Activated CD8-positive, alpha-beta memory T cell treated with anti-CD3 and anti-CD28 coated beads for 1 hour (primary cell): ENCODE measurements at places on chromosomes 6 and 20.

GRCh38 chr20:35988910-35989463 is 20.6 kb downstream of the CNBD2 start:
- no peak for DNase-seq

GRCh38 chr20:45254383-45255262 is at the start of gene SLPI:
SLPI (minus strand) TSS chr20:45254564; CDS start chr20:45254543, 21 bp downstream.
- no peak for DNase-seq

DNA sequence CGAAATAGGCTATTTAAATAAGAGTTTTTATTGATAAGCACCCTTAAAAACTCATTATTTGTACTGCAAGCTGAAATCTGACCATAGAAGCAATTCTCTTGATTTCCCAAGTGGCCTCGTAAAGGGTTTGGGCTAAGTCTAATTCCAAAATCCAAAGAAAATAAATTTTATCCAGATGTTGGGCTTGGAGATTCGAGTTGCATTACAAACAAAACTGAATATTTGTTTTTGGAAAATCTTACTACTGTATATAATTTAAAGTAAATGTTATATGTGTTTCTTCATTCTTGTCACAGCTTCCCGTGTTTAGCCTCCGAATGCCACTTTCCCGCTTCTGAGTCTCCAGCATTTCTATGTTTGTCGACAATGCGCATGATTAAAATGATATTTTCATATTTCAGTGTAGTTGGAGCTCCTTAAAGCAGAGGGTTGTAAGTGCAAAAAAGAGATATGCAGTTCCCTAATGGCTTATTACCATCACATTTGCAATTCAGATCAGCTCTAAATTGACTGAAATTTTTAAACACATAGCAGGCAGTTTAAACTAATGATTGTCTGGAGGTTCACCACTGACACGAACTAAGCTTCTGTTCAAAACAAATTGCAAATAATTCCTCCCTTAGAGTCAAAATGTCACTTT is 47.0 kb downstream of the PRL start:
- DNase-seq, result no peak

GRCh38 chr6:44820759-44821158 is 433.3 kb downstream of the CDC5L start:
- DNase-seq, result no peak

GRCh38 chr20:8095648-8096572 is 36.2 kb upstream of the PLCB1 start:
- DNase-seq, result no peak

DNA sequence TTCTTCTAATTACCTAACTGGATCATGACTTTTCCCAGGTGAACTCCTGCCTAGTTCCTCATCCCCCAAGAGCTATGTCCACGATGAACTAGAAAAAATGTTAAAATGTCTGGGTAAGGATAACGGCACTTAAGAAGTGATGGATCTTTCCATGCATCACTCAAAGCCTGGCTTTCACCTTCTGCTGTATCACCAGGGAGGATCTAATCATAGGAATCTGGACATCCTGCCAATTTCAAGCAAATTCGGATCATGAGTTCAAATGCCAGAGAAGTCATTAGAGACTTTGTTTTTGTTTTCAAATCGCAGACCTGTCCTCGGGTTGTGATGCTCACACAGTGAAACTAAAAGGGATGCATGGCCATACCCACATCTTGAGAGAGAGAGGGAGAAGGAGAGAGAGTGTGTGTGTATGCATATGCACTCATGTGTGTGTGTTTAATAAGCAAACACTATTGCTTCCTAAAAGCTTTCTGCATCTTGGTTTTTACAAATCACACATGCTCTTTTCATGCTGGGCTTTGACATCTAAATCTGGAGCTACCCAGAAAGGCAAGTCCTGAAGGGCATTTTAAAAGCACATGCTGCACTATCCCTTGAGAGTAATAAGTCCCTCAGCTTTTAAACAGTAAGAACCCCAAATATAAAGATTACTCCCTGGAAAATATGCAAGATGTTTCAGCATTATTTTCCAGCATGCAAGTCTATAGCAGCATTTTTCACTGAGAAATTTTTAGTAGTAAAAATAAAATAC is 524.6 kb upstream of the NOX3 start:
- no peak for DNase-seq

GRCh38 chr6:123716506-123716905 is 79.8 kb upstream of the TRDN start:
- DNase-seq, result no peak

DNA sequence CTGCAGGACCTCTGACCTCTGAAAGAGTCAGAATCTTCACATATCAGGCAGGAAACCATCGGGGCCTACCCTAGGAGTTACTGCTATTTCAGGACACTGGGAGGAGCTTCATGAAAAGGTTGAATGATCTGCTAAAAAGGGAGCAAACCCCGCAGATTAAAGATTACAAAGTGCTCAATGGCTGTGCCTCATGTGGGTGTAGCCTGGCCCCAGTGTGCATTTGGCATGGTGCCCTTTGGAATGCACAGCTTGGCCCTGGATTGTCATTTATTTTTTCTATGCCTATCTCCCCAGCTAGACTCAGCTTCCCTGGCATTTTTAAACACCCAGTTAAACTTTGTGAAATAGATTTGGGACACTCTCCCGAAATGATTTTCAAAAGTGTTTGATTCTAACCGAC is 368.5 kb upstream of the SPTLC3 start:
- no peak for DNase-seq

GRCh38 chr6:3228771-3229565 is 1.5 kb upstream of the TUBB2B start:
- DNase-seq, result no peak

GRCh38 chr20:57092112-57092899 is 174.1 kb downstream of the BMP7 start:
- DNase-seq, result peak; percentile 3

DNA sequence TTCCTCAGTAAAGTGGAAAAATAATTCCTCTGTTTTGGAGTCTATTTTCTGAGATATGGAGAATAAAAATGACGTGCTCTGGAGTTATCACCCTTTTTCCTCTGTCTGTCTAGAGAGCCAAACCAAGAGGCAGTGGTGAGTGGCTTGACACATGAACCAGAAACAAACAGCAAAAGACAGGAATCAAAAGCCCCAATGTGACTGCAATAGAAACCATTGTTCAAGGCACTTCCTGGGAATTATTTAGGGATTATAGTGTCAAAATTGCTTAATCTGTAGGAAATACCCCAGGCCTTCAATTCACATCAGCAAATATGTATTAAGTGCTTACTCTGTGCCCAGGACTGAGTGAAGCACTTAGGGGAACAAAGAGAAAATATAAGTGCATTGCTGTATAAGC is 560.4 kb upstream of the JAG1 start:
- no peak for DNase-seq

DNA sequence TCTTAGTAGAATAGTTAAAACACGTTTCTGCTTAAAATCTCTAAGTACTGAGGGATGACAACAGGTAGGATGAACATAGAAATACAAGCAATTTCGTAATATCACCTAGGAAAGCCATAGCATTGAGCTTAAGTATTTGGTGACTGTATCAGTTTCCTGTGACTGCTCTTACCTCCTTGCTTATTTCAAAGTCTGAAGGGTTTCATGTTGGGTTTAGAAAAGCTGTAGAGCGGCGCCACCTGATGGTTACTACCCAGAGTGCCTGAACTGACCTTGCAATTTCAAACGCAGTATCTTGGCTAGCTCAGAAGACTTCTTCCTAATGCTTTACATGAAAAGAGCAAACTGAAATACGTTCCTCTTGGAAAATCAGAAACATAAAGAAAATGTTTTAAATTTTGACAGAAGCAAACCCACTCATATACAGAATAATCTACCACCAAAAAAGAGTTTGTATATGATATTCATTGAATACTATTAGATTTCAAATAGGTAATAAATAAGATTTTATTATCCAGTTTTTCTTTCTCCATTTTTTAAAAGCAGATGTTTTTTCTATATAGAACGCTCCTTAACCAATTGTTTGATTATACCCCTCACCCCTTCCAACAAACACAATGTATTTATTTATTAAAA is 82.3 kb upstream of the RIPOR2 start:
- peak; percentile 71 for DNase-seq

GRCh38 chr20:15364781-15365180 is 1027.4 kb upstream of the FLRT3 start:
- no peak for DNase-seq

DNA sequence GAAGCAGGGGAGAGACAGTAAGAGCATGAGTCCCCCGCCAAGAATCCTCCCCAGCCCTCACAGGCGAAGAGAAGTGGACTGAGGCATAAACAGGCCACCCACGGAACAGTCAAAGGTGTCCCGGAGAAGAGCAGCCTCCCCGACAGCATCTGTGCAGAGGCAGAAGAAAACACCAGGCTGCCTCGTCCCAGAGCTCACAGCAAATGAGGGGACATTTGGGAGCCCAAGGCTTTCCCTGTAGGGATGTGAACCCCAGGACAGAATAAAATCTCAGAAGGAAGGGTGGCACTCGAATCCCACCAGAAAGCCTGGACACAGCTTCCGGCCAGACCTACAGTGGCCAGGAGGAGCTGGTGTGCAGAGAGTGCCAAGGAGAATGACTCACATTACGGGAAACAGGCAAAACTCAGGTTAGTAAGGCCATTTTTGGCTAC is 90.4 kb downstream of the DLL1 start:
- DNase-seq, result no peak
